ENCODE measurements at places on chromosomes 4 and X.

DNA sequence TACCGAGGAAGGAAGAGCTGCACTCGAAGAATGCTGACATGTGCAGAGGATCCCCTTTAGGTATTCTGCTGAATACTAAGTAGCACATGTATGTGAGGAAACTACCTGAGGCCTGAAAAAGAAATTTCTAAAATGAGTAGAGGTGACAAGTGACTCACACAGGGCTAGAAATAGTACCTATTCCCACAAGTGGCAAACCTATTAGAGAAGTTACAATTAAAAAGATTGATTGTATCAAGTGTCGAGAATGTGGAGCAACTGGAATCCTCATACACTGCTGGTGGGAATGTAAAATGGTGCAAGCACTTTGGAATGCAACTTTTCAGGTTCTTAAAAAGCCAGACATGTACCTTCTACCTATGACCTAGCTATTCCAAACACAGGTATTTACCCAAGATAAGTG, 47.4 kb downstream of the CCSER1 start:
- no peaks in the 10 kb centered on the region for H3K4me1 ChIP-seq
- no peak overlapping the region for H3K27ac ChIP-seq
- no peak overlapping the region for H3K4me3 ChIP-seq

DNA sequence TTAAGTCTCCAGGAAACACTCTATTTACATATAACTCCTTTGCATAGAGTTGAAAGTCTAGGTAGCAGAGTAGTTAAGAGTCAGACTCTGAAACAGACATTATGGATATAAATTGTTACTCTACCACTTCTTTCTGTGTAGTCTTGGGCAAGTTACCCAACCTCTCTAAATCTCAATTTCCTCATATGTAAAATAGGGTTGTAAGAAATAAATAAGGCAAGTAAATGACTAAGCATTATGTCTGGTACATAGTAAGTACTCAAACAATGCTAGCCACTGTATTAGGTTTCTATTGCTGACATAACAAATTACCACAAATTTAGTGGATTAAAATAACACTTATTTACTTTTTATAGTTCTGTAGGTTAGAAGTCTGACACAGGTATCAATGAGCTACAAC, 394.1 kb downstream of the PRDM5 start:
- no peaks in the 10 kb centered on the region for H3K4me1 ChIP-seq
- H3K27me3 ChIP-seq, result no peaks in the 10 kb centered on the region
- H3K27ac ChIP-seq, result no peak overlapping the region
- H3K4me3 ChIP-seq, result no peak overlapping the region

GRCh38 chrX:135382260-135382659, 39.5 kb upstream of the SMIM10L2A start:
- H3K4me3 ChIP-seq, result no peak overlapping the region
- H3K36me3 ChIP-seq, result no peaks in the 10 kb centered on the region
- H3K4me1 ChIP-seq, result no peaks in the 10 kb centered on the region
- H3K27ac ChIP-seq, result no peak overlapping the region
- no peaks in the 10 kb centered on the region for H3K27me3 ChIP-seq

- DNase-seq, result no peak
- H3K4me1 ChIP-seq, result no peaks in the 10 kb centered on the region
- no peaks in the 10 kb centered on the region for H3K27me3 ChIP-seq
- no peaks in the 10 kb centered on the region for H3K36me3 ChIP-seq
Observed at GRCh38 chr4:163382178-163382869, 38.6 kb downstream of the NPY5R start.

Data from aorta (tissue), 5 donors.